ENCODE measurements at places on chromosomes 11 and 22. TPM values are rescaled to one million over a fixed set of nuclear protein-coding genes. Genes with fewer than 3 reads are reported as not detected.

DNA sequence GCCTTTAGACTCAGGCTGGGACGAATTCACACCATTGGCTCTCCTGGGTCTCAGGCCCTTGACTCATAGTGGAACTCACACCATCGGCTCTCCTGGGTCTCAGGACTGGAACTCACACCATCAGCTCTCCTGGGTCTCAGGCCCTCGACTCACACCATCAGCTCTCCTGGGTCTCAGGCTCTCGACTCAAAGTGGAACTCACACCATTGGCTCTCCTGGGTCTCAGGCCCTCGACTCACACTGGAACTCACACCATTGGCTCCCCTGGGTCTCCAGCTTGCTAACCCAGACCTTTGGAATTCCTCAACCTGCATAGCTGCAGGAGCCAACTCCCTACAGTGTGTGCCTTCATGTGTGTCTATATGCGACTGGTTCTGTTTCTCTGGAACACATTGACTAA is 56.7 kb downstream of the SHISAL1 start:
- no peak for DNase-seq

GRCh38 chr11:8838248-8838647 is 72.7 kb upstream of the AKIP1 start:
- DNase-seq = no peak

DNA sequence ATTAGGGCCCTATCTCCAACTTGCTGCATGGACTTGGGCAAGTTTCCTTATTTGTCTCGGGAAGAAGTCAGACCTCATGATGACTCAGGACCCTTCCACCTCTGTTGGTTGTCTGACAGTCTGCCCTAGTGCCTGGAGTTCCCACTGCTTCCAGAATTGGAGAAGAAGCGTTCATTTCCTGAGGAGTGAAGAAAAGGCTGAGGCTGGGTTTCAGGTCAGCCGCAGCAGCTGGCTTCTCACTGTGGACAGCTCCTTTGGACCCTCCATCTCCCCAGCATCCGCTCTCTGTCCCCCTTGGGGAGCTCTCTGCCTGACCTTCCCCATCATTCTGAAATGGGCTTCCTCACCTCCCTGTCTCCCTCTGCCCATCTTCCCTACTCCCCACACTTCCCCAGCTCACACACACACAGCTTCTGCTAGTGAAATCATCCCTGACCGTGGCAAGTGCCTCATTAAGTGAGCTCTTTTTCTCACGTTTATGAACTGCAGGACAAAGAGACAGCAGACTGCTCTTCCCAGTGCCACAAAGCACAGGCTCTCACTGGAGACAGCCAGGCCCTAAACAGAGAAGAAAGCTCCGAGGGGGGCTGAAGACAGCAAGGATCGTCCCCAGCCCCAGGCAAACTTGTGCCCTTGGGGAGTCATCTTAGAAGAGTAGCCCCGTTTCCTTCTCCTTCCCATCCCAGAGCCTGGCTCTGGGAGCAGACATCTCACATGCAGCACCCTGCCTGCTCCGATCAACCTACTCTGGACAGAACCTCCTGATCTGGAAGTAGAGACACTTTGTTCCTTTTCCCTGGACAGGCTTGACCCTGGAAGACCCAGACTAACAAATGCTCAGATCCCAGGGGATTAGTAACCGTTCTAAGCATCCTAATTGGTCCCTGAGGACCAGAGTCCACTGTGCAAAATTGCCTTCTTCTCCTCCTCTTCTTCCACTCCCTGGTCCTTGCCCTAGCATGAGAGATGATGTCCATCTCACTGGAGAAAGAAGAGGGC is 157.9 kb downstream of the FEZ1 start:
- no peak for DNase-seq

DNA sequence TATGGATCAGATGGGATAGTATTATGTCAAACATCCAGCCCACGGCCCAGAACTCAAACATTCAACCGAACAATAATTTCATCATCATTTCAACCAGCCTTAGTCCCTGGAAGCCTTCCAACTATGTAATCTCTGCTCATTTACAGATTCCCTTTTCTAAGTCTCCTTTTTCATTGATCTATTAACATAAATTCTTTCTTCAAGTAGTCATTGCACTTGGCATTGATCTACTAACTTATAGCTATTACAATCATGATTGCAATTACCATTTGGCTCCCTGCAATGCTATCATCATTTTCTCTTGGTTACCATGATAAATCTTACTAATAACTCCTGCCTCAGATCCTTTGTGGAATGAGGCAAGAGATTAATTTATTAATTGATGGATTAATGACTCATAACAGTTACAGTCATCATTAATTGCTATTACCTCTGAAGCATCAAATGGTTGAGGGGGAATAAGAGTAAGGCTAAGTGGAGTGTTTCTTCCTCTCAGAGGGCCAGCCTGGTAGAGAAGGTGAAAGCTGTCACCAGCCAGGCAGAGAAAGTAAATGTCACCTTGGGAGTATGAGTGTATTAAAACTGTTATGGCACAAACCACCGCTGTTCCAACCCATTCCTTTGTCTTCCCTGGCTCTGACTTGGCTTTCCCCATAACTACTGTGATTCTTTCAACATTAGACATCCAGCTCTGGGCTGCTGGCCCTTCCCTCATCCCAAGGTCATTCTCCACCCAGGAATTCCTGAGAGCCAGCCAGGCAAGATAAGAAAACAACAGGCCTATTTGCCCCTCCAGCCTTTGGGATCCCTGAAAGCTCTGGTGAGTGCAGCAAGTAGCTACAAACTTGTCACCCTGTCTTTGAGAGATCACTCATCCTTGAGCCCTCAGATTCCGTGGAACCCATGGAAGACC is 174.7 kb downstream of the RRAS2 start:
- no peak for DNase-seq

GRCh38 chr11:100647861-100648260 is 39.2 kb upstream of the ARHGAP42 start:
- no peak for DNase-seq

- peak; percentile 35 for DNase-seq
Measured at GRCh38 chr11:66975405-66976027, 412 bp downstream of the C11orf86 start.

- DNase-seq = no peak
Measured at GRCh38 chr11:128246364-128246801, 341.0 kb downstream of the ETS1 start.

DNA sequence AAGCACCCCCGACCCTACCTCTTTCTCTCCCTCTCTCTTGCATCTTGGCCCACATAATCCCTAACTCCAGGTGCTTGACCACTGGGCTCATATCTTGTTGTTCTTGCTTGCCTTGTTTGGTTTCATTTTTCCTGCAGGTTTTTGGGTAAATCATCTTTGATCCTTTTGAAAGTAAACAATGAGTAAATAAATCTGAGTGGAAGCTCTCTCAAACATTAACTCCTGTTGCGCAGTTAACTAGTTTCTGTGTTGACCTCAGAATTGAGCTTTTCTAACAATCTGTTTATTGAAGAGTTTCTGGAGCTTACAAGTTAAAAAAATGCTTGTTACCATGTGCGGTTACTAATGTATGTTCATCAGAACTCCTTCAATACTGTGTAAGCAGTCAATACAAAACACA is 38.8 kb upstream of the MICAL2 start:
- DNase-seq = no peak

GRCh38 chr11:119983816-119984215 is 154.1 kb downstream of the TRIM29 start:
- no peak for DNase-seq

DNA sequence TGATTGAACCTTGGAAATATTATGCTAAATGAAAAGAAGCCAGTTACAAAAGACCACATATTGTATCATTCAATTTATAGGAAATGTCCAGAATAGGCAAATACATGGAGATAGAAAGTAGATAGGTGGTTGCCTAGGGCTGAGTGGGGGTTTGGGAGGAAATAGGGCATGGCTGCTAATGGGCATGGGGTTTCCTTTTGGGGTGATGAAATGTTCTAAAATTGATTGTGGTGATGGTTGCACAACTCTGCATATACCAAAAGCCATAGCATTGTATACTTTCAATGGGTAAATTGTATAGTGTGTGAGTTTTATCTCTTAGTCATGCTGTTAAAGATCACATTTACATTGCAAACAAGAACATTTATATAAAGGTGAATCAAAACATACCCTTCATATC is 48.7 kb downstream of the LDLRAD3 start:
- no peak for DNase-seq

DNA sequence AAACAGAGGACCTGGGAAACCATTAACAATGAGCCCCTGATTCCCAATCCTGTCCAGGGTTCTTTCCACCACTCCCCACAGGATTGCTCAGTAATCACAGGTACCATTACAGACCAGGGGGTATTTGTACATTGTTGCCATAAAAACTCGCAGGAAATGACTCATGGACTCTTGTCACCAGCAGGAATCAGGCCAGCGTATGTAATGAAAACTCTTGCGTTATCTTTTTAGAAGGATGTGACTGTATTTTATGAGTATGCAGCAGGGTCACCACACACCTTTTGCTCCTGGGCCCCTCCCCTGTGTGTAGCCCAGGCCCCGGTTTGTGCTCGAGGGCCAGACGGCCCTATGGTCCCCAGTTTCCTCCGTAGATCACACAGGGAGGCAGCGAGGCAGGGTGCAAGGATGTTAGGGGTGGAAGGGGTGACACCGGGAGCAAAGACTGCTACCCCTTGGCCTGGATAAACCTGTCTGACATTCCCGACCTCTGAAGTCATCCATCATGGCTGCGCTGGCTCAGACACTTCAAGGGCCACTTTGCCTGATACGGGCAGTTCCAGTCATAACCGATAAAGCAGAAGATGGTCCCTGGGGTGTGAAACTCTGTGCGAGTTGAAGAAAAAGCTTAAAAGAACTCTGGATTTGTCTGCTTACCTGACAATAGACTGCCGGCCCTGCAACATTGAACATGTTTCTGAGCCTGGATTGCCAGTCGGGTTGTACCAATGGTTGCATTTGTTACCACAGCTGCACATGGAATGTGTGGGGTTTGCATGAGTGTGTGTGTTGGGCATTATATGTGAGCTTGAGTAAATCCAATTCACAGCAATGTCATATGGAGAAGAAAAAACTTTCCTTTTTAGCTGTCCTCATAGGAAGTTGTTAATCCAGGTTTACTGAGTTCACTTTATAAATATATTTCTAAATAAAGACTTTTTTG is 56.9 kb downstream of the MICAL2 start:
- no peak for DNase-seq

- DNase-seq = peak; percentile 75
Measured at GRCh38 chr11:67436459-67437081, 912 bp downstream of the PTPRCAP start.

The OR51I1 gene
- not detected for total RNA-seq
